ENCODE measurements at places on chromosomes 12 and 14. TPM values are rescaled to one million over a fixed set of nuclear protein-coding genes. Genes with fewer than 3 reads are reported as not detected.

The MGST1 gene
- total RNA-seq = 37.7 TPM

- no peaks in the 10 kb centered on the region for H3K36me3 ChIP-seq
- H3K27me3 ChIP-seq = no peaks in the 10 kb centered on the region
- no peak overlapping the region for H3K4me3 ChIP-seq
- DNase-seq = no peak
- H3K4me1 ChIP-seq = peaks cover 5% of the 10 kb centered on the region
Measured at GRCh38 chr12:93103154-93103553, 174.1 kb upstream of the EEA1 start.

GRCh38 chr14:76993752-76994151 lies 34.8 kb downstream of the IRF2BPL start:
- no peaks in the 10 kb centered on the region for H3K36me3 ChIP-seq
- no peaks in the 10 kb centered on the region for H3K27me3 ChIP-seq
- H3K27ac ChIP-seq = no peak overlapping the region
- no peak for DNase-seq

- no peaks in the 10 kb centered on the region for H3K4me1 ChIP-seq
- no peak for DNase-seq
- H3K4me3 ChIP-seq = no peak overlapping the region
- H3K27ac ChIP-seq = no peak overlapping the region
Measured at GRCh38 chr14:91327250-91327595, 82.7 kb upstream of the GPR68 start.

- peaks cover 2% of the 10 kb centered on the region for H3K36me3 ChIP-seq
- H3K27me3 ChIP-seq = no peaks in the 10 kb centered on the region
Measured at GRCh38 chr12:124856132-124856841, 7.4 kb downstream of the SCARB1 start.

GRCh38 chr12:3920351-3921150 lies 47.4 kb upstream of the PARP11 start:
- H3K27ac ChIP-seq = peak overlapping the region; percentile 9
- no peaks in the 10 kb centered on the region for H3K36me3 ChIP-seq
- no peak for DNase-seq
- H3K27me3 ChIP-seq = no peaks in the 10 kb centered on the region
- no peak overlapping the region for H3K4me3 ChIP-seq

DNA sequence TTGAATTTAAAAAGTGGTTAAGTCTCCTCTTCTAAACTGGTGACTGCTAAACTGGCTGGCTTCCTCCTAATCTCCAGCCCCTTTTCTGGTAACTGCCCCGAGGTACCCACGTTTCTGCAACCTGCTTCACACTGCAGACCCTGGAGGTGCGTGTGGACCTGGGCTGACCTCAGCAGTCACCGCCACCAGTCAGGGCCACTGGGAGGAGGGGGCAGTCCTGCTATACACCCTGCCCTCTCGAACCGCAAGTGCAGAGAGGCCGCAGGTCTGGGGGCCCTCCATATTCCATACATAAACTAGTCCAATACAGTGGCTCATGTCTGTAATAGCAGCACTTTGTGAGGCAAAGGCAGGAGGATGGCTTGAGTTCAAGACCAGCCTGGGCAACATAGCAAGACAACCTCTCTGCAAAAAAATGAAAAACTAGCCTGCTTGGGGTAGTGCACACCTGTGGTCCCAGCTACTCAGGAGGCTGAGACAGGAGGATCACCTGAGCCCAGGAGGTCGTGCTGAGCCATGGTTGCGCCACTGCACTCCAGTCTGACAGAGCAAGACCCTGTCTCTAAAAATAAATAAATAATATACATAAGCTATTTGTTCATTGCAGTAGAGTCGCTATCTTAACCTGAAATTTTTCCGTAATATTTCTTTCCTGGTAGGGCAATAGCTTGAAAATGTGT lies 25.6 kb downstream of the VPS37B start:
- peaks cover 30% of the 10 kb centered on the region for H3K4me1 ChIP-seq
- peaks cover 42% of the 10 kb centered on the region for H3K36me3 ChIP-seq
- peak overlapping the region; percentile 82 for H3K27ac ChIP-seq
- no peak for DNase-seq
- H3K27me3 ChIP-seq = no peaks in the 10 kb centered on the region
- no peak overlapping the region for H3K4me3 ChIP-seq

The PRH2 gene
- not detected for total RNA-seq

- DNase-seq = no peak
- no peak overlapping the region for H3K4me3 ChIP-seq
- H3K36me3 ChIP-seq = no peaks in the 10 kb centered on the region
- H3K27ac ChIP-seq = no peak overlapping the region
Measured at GRCh38 chr12:24489939-24490338, 459.0 kb downstream of the BCAT1 start.

The RAB35 gene
- 25.4 TPM for total RNA-seq

DNA sequence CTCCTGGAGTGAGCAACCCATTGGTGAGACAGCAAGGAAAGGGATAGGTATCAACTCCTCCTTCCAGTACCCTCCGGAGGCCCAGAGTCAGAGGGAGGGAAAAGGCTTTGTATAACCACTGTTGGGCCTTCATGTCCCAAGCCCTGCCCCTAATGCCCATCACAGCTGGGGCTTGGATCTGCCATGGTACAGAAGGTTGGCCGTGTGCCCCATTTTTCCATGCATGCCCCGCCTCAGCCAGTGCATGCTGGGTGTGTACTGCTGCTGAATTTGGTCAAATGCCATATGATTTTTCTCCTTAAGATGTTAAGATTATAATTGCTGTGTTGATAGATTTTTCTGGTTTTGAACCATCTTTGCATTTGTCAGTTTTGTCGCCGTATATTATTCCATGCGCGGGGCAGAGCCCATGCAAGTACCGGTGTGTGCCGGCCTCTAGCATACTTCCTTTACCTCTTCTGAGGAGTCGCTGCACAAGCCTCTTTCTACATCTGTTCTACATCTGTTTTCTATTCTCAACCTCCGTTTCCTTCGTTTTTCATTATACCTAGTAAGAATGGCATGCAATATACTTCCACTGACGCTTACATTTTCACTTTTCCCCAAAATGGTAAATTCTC lies 26.6 kb downstream of the PPP2R5C start:
- H3K36me3 ChIP-seq = no peaks in the 10 kb centered on the region
- no peak for DNase-seq
- peaks cover 17% of the 10 kb centered on the region for H3K4me1 ChIP-seq
- H3K27me3 ChIP-seq = no peaks in the 10 kb centered on the region

The BMAL2 gene
- 10.6 TPM for total RNA-seq

DNA sequence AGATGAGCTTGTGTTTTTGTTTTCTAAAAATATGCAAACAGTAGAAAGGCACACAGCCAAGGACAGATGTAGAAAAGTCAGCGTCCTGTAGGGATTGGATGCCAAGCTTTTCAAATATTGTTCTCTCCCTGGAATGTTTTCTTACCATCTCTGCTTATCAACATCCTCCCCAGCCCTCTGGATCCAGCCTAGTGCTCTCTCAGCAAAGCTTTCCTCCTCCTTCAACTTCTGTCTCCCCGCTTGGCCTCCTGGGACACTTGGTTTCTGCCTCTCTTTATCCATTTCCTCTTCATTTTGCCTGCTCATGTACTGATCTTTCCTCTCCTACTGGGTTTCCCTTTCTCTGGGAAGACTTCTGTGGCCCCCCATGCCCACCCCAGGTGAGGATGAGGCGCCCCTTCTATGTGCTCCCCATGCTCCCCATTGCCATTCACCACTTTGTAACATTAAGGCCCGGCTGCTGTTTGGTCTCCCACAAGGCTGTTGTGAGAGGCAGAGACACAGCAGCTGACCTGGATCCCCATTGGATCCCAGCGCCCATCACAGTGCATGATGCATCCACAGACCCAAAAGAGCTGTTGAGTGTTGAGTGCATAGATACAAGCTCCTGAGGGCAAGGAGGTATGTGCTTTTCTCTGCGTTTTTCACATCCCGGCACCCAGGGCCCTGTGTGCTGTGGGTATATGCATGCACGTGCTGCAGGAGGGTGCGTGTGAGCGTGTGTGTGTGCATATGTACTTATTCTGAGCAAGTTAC lies 38.2 kb downstream of the EVL start:
- no peak overlapping the region for H3K27ac ChIP-seq
- peaks cover 5% of the 10 kb centered on the region for H3K36me3 ChIP-seq
- H3K4me3 ChIP-seq = no peak overlapping the region
- no peaks in the 10 kb centered on the region for H3K4me1 ChIP-seq
- DNase-seq = no peak

GRCh38 chr12:104710940-104711689 lies 247.0 kb downstream of the SLC41A2 start:
- no peaks in the 10 kb centered on the region for H3K4me1 ChIP-seq
- H3K27ac ChIP-seq = no peak overlapping the region
- DNase-seq = no peak

DNA sequence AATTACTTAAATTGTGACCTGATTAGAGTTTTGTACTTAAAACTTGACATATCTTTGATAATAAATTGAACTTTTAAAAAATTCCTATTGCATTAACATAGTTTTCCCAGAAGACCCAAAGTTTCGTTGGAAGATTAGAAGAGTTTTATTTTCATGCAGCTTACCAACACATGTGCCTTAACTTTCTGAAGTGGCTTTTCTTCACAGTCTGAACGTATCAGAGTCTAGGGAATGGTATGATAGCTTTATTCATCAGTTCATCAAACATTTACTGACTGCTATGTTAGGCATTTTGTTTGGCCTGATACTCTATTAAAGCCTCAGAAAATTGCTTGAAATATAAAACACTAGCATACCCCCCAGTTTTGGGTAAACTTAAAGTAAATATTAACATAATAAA lies 65.2 kb downstream of the MARK3 start:
- H3K27me3 ChIP-seq = no peaks in the 10 kb centered on the region
- H3K27ac ChIP-seq = no peak overlapping the region
- no peaks in the 10 kb centered on the region for H3K4me1 ChIP-seq
- H3K4me3 ChIP-seq = no peak overlapping the region
- DNase-seq = no peak

GRCh38 chr14:36271939-36272907 lies 48.2 kb downstream of the MBIP start:
- DNase-seq = no peak
- H3K27me3 ChIP-seq = peaks cover 6% of the 10 kb centered on the region
- H3K4me1 ChIP-seq = no peaks in the 10 kb centered on the region
- H3K4me3 ChIP-seq = no peak overlapping the region

DNA sequence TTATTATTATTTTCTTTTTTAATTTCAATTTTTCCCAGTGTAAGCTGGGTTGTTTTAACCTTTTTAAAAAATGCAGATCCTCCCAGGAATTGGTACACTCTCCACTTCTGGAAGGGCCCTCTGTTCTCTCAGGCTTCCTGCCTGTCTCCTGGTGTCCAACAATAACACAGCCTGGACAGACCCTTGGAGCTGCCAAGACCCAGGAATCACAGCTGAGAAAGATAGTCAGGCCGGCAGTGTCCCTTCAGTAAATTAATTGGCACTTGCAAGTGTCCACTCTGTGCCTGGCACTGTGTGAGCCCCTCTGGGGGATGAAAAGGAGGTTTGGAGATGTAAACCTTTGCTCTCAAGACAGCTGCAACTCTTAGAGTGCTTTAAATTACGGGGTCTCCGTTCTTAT lies 113.3 kb downstream of the SMOC1 start:
- H3K4me1 ChIP-seq = peaks cover 9% of the 10 kb centered on the region
- no peak overlapping the region for H3K27ac ChIP-seq
- H3K36me3 ChIP-seq = no peaks in the 10 kb centered on the region
- no peak overlapping the region for H3K4me3 ChIP-seq

DNA sequence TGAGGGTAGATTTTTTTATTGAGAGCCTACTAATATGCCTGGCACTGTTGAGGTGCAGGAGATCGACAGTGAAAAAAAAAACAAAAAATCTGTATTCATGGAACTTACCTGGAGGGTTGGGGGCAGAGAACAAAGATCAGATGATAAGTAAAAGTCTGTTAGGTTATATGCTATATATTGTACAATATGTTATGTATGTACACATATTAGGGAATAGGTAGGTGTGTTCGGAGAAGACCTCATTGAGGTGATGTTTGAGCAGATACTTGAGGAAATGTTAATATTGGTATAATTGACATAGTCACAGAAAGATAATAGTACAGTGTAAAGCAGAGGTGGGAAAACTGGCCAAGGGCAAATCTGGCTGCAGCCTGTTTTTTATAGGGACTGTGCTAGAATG lies 5.6 kb downstream of the ARF6 start:
- no peaks in the 10 kb centered on the region for H3K27me3 ChIP-seq
- H3K4me3 ChIP-seq = no peak overlapping the region
- H3K4me1 ChIP-seq = no peaks in the 10 kb centered on the region
- no peak overlapping the region for H3K27ac ChIP-seq
- no peak for DNase-seq

The ATP5MC2 gene
- 433 TPM for total RNA-seq

GRCh38 chr12:104648756-104649155 lies 192.0 kb downstream of the CHST11 start:
- no peak for DNase-seq
- H3K4me3 ChIP-seq = no peak overlapping the region
- no peak overlapping the region for H3K27ac ChIP-seq
- H3K36me3 ChIP-seq = no peaks in the 10 kb centered on the region
- peaks cover 3% of the 10 kb centered on the region for H3K4me1 ChIP-seq

The OR4E2 gene
- total RNA-seq = not detected

The PLEKHD1 gene
- 0.30 TPM for total RNA-seq

- no peaks in the 10 kb centered on the region for H3K36me3 ChIP-seq
- no peak overlapping the region for H3K4me3 ChIP-seq
- no peak overlapping the region for H3K27ac ChIP-seq
- no peaks in the 10 kb centered on the region for H3K4me1 ChIP-seq
Measured at GRCh38 chr12:48336564-48336963, 14.2 kb downstream of the ZNF641 start.

DNA sequence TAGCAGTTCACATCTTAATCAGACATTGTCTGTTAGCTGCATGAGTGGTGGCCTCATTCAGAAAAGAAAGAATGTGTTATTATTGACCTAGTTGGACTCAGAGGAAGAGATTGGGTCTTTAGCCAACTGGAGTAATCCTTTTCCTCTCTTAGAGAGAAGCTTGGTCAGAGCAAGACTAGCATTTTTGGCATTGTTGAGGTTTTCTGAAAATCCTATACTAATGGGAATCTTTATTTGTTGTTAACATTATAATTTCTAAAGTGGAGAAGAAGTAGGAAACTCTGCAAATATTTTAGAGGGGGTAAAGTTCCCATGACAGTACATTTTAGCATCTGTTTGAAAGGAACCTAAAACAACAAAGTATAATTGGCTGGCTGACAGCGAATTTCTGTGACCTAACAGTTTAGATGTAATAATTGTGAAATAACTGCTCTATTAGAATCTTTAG lies 9.7 kb downstream of the TOX4 start:
- H3K4me1 ChIP-seq = no peaks in the 10 kb centered on the region
- DNase-seq = peak; percentile 9
- peaks cover 26% of the 10 kb centered on the region for H3K36me3 ChIP-seq
- H3K4me3 ChIP-seq = no peak overlapping the region
- peak overlapping the region; percentile 35 for H3K27ac ChIP-seq
- no peaks in the 10 kb centered on the region for H3K27me3 ChIP-seq

DNA sequence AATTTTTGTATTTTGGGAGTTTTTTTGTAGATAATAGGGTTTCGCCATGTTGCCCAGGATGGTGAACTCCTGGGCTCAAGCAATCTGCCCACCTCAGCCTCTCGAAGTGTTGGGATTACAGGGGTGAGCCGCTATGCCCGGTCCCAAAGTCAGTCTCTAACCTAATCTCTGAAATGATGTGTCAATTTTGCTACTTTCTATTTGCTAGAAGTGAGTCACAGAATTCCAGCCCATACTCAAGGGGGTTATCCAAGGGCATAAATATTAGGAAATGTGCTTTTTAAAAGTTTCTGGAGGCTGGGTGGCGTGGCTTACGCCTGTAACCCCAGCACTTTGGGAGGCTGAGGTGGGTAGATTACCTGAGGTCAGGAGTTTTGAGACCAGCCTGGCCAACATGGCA lies 40.5 kb downstream of the RESF1 start:
- H3K4me1 ChIP-seq = no peaks in the 10 kb centered on the region
- peaks cover 16% of the 10 kb centered on the region for H3K36me3 ChIP-seq
- no peaks in the 10 kb centered on the region for H3K27me3 ChIP-seq
- H3K27ac ChIP-seq = no peak overlapping the region

The TRHDE gene
- 0.08 TPM for total RNA-seq

Measured in SJCRH30 (cell line).